ENCODE measurements at places on chromosomes 4 and X. TPM values are rescaled to one million over a fixed set of nuclear protein-coding genes. Genes with fewer than 3 reads are reported as not detected.

GRCh38 chr4:5710961-5711478, at the start of gene EVC:
Gene EVC (plus strand): TSS chr4:5711201. CDS start chr4:5711381, 180 bp downstream.
- peaks cover 13% of the 10 kb centered on the region for H3K36me3 ChIP-seq
- H3K27ac ChIP-seq: peak within 1 kb of the TSS; percentile 79
- H3K4me1 ChIP-seq: peaks cover 36% of the 10 kb centered on the region
- H3K4me3 ChIP-seq: peak within 1 kb of the TSS; percentile 74

MTHFD2L gene
- total RNA-seq: 110 TPM

DNA sequence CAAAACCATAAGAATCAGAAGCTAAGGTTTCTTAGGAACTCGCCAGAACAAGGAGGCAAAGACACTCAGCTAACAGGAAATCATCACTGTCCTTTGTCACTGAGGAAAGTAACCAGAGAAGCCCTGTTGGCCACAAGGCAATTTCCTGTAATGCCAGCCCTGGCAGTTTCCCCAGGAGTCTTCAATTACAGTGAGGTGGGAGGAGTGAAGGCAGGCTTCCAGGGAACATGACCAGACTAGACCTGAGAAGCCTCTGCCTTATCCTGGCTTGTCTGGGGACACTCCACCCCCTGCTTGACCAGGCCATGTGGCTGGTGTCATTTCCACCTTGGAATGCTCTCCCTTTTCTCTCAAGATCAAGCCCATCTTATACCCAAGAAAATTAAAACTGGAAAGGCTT, 125.3 kb downstream of the COL4A6 start:
- peaks cover 17% of the 10 kb centered on the region for H3K36me3 ChIP-seq
- peak overlapping the region; percentile 83 for H3K27ac ChIP-seq
- peaks cover 42% of the 10 kb centered on the region for H3K4me1 ChIP-seq

DNA sequence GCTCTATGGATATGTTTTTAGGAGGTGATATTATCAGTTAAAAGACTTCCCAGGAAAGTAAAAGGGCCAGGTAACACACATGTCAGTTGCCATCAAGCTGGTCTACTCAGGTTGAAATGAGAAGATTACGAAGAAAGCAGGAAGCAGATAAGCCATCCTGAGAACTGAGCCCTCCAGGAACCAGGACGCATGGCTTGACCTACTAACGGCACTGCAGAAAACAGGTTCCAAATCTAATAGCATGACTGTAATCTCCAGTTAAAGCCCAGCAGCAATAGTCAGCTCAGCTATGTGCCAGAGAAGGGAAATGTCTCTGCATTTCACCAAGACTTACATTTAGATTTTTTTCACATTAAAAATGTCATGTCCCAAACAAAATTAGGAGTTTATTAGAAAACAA, 77.9 kb downstream of the APBB2 start:
- no peaks in the 10 kb centered on the region for H3K27me3 ChIP-seq
- H3K4me3 ChIP-seq: no peak overlapping the region
- H3K36me3 ChIP-seq: peaks cover 39% of the 10 kb centered on the region
- DNase-seq: no peak

DNA sequence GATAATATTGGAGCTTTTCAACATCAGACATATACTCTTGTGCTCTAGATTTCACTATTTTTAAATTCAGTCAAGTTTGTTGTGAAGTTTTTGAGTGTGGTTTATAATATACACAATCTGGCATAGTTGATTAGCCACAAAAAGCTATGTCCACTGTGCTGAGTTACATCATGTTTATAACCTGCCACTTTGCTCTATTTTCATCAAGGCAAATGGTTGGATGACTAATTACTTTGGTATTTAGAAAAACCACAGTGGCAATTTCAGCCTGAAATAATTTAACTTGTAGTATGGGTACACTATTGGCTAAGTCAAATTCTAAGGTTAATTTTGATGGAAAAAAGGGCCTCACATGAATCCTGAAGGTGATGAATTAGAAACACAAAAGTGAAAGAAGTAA, 262.6 kb downstream of the C4orf33 start:
- H3K36me3 ChIP-seq: no peaks in the 10 kb centered on the region
- peak; percentile 80 for DNase-seq
- H3K4me3 ChIP-seq: no peak overlapping the region
- peaks cover 12% of the 10 kb centered on the region for H3K4me1 ChIP-seq

- no peak overlapping the region for H3K27ac ChIP-seq
- H3K36me3 ChIP-seq: no peaks in the 10 kb centered on the region
- no peak for DNase-seq
- H3K4me1 ChIP-seq: no peaks in the 10 kb centered on the region
- no peaks in the 10 kb centered on the region for H3K27me3 ChIP-seq
- H3K4me3 ChIP-seq: no peak overlapping the region
These were observed 572.3 kb downstream of the RAB28 start for GRCh38 chr4:12911750-12912358.

TEX13C gene
- not detected for total RNA-seq
